ENCODE measurements at places on chromosomes 13 and 19.

- DNase-seq: no peak
These were observed at the start of gene TMEM91 for GRCh38 chr19:41376241-41376997. Gene TMEM91 (plus strand): TSS chr19:41376533. CDS start chr19:41378310, 1,777 bp downstream.

GRCh38 chr19:10501971-10502523 is 1.1 kb downstream of the KEAP1 start:
- peak; percentile 69 for DNase-seq

- DNase-seq: no peak
These were observed 59.6 kb downstream of the DCT start for GRCh38 chr13:94419925-94420305.

DNA sequence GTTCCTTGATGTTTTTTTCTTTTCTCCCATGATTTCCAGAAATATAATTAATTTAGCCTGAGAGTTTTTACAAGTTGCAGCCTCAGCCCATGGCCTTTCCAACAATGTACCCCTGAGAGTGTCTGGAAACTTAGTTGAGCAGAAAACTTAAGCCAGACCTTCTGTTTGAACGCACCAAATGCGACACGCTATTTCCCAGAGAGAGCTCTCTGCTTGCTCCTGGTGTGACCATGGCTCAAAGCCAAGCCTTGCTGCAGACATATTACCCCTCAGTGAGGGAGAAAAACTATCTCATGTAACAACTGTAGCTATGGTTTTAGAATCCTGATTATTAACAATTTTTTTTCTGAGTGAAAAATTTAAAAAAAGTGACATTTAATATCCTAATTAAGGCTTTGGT is 1204.5 kb upstream of the SLC10A2 start:
- no peak for DNase-seq

- DNase-seq: peak; percentile 29
These were observed 21.7 kb downstream of the EDNRB start for GRCh38 chr13:77896977-77897376.

DNA sequence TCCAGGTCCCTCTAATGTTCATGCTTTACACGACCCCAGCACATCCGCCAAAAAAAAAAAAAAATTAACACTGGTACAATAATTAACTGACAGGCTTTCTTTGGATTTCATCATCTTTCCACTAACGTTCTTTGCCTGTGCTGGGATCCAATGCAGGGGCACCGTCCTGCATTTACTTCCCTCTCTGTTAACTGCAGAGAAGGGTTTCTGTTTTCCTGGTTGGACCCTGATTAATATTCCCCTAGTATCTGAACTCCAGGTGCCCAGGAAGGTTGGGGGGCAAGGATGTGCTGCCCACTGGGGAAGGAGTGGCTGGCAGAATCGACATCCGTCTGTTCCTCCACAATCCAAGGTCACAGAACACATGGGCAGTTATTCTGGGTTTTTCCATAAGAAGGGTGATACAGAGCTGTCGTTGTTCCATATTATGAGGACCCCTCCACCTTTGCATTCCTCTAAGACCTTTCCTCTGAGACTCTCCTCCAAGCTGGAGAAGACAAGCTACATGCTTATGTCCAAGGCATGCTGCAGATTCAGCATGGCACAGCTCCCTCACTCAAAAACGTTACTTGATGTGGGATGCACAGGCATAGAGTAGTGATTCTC is 4.5 kb upstream of the LAIR1 start:
- DNase-seq: no peak

DNA sequence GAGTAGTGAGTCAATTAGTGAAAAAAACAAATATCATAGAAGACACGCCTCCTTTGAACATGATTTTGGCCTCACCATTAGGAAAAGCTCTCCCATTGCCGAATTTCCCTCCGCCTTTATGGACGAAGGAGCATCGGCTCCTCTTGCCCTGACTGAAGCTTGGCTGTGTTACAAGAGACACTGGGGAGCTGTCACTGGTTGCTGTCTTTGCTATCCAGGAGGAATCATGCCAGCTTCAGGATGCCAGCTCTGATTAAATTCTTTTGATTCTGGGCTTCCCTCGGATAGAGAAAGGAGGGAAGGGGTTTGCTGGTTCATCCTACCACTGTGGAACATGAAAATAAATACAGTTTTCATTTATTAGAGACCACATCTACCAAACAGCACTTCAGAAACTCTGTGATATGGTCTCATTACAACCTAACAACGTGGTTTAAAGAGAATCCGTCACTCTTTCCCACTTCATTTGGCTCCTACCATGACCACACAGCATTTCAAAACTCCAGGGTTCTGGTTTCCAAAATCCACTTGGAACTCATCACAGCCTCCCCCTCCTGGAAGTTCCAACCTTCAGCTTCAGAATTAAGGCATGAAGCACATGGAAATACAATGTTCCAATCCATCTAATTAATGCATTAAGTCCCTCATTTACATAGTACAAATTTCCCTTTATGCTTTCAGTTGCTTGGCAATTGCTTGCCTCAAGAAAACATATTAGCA is 446.0 kb downstream of the EFNB2 start:
- no peak for DNase-seq

Measured in kidney tubule cell (primary cell).